Foreskin fibroblast (primary cell): ENCODE measurements at places on chromosomes 5 and 9.
A peak's percentile ranks its signal among the peaks of the same experiment; 100 is the strongest.

- DNase-seq: peak; percentile 79
Measured at GRCh38 chr9:83620841-83621636, 1.9 kb upstream of the IDNK start.

DNA sequence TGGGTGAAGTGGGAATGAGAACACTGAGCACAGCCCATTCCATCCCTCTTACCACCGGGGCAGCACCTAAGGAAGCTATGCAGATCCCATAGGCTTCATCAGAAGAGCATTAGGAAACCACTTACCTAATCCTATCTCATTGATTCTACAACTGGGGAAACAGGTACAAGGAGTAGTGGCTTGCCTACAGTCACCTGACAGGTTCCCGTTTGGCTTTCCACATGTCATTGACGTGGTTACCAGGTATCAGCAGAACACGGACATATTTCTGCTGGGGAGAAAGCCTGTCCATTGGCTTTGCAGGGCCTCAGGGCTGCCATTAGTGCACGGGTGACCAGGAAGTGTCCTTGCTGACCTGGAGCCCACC is 11.3 kb downstream of the AFAP1L1 start:
- DNase-seq: no peak

GRCh38 chr5:99033014-99033900 is 104.5 kb upstream of the CHD1 start:
- DNase-seq: no peak

DNA sequence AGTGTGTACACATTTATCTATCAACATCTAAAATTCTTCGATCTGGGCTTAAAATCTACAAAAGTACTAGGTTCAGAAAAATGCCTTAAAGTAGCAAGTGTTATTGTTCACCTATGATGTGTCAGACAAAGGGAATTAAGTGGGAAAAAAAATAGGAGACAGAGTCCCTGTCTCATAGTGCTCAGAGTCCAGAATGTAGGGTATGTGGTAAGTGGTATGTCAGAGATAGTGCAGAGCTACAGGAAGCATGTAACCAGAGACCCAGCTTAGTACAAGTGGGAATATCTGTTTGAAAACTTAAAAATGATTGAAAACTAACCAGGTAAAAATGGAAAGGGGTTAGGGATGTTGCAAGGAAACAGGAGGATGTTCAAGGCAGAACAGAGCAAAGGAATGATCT is 482.8 kb downstream of the ELAVL2 start:
- DNase-seq: no peak
